Daoy (cell line): ENCODE measurements at places on chromosomes 3 and 15.

- peak; percentile 29 for DNase-seq
Observed at GRCh38 chr3:69200384-69201068, 78.1 kb upstream of the LMOD3 start.

- DNase-seq: no peak
Observed at GRCh38 chr3:175749981-175750380, 890.8 kb downstream of the NAALADL2 start.

DNA sequence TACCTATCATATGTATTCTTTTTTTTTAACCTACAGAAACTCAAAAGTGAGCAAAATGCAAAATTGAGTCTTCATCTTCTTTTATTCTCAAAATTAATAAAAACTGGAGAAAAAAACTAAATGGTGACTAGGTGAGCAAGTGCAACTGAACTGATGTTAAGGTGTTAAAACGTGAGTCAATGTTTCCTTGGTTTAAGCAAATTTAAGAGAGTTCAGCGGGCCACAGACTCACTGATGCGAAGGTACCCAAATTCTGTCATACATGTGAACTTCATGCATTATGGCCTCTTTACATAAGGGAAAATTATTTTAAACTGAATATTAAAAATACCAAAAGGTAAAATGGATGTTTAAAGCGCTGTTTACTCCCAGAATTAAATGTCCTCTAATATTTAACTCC, 206.6 kb downstream of the FOXP1 start:
- DNase-seq: no peak

- no peak for DNase-seq
Observed at GRCh38 chr3:194865615-194866014, 179.9 kb downstream of the FAM43A start.

DNA sequence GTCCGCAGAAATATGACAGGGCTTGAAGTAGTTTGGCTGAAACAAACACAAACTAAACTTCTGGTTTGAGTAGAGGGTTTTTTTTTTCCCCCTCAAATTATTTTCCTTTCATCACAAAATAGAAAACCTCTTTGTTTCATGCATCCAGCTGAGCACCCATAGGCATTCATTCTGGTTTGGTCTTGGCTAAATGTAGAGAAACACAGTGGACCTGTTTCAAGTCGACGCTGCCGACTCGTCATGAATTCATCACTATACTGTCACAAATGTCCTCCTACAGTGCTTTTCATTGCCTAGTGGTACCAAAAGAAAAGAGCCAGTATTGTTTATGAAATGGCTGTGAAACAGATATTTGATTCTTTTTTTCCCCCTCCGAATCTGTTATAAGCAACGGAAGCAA, 52.4 kb upstream of the GYG1 start:
- DNase-seq: no peak

GRCh38 chr3:50530001-50530970, 26.9 kb upstream of the CACNA2D2 start:
- DNase-seq: no peak

DNA sequence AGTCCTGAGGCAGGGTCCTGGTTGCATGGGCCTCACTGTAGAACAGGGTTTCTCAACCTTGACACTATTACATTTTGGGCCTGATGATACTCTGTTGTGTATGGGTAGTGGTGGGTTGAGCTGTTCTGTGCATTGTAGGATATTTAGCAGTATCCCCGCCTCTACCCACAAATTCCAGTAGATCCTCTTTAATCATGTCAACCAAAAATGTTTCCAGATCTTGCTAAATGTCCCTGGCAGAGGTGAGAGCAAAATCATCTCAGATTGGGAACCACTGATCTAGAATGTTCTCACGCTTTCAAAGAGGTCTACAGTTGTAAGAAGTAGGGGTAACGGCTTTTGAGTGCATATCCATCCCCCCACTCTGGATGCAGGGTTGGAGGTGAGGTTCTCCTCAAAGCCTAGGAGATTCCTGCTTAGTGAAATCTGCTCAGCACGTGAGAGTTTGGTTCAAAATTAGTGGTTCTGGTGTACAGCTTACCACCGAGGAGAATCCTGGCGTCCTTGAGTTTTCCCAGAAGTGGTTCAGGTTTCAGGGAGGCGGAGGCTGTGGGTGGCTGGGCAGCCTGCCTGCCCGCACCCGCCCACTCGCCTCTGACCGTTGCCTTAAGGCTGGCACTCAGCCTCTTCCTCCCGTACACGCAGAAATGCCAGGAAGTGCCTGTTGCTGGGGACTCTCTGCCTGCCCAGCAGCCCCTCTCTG, 5.3 kb downstream of the ACVR2B start:
- peak; percentile 77 for DNase-seq

- DNase-seq: no peak
Observed at GRCh38 chr3:124395162-124395561, 335.1 kb upstream of the UMPS start.

- DNase-seq: peak; percentile 93
Observed at GRCh38 chr15:88546248-88547129, at the start of gene DET1. Gene DET1, minus strand, starts transcription at chr15:88546681. Its CDS starts 14,976 bp downstream, at chr15:88531705.

DNA sequence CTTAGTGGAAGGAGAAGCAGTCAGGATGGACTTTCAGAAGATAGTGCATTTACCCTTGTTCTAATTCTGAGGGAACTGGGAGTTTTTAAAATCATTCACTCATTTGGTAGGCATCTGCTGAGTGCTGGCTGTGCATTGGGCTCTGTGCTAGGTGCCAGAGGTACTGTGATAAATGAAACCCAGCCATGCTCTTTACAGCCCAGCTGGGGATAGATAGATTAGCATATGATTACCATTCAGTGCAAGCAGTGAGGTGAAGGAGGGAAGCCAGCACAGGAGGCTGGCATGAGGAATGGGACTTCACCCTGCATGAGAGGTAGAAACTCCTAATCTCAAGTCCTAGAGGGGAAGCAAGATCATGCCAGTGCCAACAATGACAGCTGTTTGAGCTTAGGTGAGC, 361.9 kb upstream of the TRIM42 start:
- DNase-seq: no peak

DNA sequence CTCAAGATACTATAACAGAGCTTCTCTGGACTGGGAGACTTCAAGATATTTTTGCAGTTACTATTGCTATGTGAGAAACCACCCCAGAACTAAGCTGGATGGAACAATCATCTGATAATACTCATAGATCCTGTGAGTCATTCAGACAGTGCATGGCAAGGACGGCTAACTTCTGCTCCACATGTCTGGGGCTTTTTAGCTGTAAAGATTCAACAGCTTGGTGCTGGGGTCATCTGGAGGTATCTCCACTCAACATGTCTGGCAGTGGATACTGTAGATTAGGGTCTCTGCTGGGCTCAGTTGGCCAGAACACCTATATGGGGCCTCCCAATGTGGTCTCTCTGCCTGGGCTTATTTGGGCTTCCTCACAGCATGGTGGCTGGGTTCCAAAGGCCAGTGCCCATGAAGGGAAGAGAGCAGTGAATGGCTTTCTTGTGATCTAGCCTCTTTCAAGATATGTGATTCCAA, 117.3 kb upstream of the SLC7A14 start:
- peak; percentile 71 for DNase-seq

DNA sequence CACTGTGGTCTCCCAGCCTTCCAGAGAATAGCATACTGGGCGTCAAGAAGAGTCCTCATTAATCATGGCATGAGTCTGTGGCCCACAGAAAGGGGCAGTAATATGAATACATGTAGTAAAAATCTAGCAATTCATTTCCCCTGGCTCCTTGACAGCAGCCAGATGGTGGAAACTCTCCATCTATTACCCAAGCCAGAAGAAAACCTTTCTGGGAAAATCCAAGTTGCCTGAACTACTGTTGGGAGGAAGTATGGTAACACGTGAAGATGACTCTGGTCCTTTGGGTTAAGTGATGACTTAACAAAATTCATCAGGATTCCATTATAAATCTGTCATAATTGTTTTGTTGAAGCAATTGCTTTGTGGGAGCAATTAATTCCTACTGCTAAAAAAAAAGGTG, 530.5 kb downstream of the FHIT start:
- DNase-seq: no peak

GRCh38 chr3:184690192-184690883, 21.5 kb downstream of the MAGEF1 start:
- no peak for DNase-seq

- DNase-seq: no peak
Observed at GRCh38 chr3:154559623-154560022, 129.6 kb upstream of the GPR149 start.

GRCh38 chr3:63146154-63146553, 132.0 kb upstream of the SYNPR start:
- DNase-seq: no peak

- DNase-seq: no peak
Observed at GRCh38 chr3:106629215-106629832, 747.9 kb upstream of the CCDC54 start.

DNA sequence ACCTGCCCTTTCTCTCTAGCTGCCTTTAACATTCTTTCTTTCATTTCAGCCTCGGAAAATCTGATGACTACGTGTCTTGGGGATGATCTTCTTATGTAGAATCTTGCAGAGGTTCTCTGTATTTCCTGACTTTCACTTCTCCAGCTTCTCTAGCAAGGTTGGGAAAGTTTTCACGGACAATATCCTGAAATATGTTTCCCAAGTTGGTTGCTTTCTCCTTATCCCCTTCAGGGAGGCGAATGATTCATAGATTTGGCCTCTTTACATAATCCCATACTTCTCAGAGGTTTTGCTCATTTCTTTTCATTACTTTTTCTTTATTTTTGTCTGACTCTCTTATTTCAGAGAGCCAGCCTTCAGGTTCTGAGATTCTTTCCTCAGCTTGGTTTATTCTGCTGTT, 62.1 kb upstream of the CCDC54 start:
- no peak for DNase-seq

DNA sequence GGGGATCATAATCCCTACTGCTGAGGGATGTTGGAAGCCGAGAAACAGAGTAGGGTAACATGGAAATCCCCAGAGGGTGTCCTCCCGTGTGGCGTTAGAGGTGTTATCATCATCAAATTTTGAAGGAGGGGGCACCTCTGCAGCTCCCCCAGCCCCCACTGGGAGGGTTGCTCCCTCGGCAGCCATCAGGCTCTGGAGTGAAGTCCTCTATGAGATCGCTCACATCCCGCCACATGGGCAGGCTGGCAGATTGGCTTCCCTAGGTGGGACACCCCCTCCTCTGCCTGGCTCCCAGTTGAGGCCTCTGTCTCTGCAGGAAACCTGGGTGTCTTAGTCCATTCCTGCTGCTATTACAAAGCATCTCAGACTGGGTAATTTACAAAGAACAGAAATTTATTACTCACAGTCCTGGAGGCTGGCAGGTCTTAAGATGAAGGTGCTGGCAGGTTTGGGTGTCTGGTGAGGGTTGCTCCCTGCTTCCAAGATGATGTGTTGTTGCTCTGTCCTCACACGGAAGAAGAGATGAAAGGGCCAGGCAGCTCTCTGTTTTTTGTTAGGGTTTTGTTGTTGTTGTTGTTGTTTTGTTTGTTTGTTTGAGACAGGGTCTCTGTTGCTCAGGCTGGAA, 120.5 kb downstream of the NUP210 start:
- no peak for DNase-seq

- DNase-seq: no peak
Observed at GRCh38 chr15:33080006-33080405, 114.5 kb downstream of the FMN1 start.

- DNase-seq: no peak
Observed at GRCh38 chr3:82556113-82556512, 794.7 kb upstream of the GBE1 start.

DNA sequence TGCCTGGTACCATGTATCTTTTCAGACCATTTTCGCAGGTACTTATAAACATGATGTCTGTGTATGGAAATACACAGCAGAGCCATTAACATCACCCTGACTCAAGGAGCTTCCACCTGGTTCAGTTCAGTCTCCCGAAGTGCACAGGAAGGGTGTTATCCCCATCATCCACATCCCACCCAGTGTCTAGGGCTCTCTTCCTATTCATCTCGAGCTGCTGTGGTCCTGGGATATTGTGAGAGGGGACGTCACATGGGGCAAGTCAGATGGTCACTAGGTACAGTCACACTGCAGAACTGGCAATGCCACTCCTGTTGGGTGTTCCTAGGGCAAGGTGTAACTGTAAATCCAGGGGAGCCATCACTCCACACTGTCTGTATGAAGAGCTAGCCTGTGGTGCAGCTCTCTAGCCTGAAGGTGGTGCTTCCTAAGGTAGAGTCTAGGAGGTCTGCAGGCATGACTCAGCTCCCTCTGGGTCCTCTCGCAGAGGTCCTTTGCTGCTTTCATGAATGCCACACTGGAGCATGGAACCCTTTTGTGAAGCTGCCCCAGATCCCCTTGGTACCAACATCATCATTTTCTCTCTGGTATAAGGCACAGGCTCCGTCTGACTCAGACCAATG, 13.9 kb downstream of the ISLR2 start:
- peak; percentile 41 for DNase-seq

DNA sequence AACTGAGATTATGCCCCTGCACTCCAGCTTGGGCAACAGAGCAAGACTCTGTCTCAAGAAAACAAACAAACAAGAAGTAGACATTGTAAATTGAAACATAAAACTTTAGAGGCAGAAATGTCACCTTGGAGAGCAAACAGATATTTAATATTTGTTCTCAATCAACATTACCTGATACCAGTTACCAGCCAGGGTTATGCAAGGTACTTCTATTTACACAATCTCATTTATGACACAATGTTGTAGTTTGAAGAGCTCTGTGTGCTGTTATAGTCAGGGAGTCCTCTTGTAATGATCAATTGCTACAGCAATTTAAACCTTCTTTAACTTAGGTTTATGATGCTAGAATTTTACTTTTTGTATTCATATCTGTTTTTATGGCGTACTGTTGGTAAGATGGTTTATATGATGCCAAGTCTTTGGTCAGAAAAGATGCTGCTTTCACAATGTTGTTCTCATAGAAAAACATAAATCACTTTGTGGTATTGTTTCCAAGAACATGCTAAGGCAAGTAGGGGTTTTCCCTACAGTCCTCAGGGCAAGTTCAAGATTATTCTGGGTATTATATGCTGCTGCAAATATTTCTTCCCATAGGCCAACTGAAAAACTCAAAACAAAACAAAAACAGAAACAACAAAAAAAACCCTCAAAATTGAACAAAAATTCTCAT, 173.5 kb downstream of the TNIK start:
- no peak for DNase-seq

DNA sequence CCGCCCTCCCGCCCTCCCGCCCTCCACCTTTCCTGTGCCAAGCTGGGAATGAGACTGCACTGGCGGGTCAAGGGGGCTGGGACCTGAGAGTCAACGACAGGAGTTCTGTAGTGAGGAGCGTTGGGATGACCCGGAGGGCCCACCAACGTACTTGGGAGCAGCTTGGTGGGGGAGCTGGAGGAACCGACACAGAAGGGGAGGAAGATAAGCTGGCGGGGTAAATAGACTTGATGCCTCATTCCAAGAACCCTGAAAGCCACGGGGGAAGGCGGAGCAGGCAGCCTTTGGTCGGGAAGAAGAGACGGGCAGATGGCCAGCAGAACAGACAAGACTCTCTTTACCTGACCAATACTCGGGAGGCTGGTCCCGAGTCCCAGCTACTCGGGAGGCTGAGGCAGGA, 277 bp downstream of the FMN1 start:
- no peak for DNase-seq

- no peak for DNase-seq
Observed at GRCh38 chr3:72847282-72847681, 963 bp downstream of the SHQ1 start.

- no peak for DNase-seq
Observed at GRCh38 chr3:6062261-6063187, 798.4 kb upstream of the GRM7 start.
